GM23338 (cell line): ENCODE measurements at places on chromosomes 12 and 14. TPM values are rescaled to one million over a fixed set of nuclear protein-coding genes. Genes with fewer than 3 reads are reported as not detected.

CCDC184 gene
- polyA plus RNA-seq = 1.8 and 2.8 TPM in 2 replicates

IL26 gene
- not detected in 2 replicates for polyA plus RNA-seq

OTUB2 gene
- polyA plus RNA-seq = 1.9 and 2.1 TPM in 2 replicates

CAPZA3 gene
- polyA plus RNA-seq = not detected in 2 replicates

SIVA1 gene
- polyA plus RNA-seq = 215 and 225 TPM in 2 replicates

TTC8 gene
- 7.1 and 7.5 TPM in 2 replicates for polyA plus RNA-seq
